ENCODE measurements at places on chromosomes 6 and 20. TPM values are rescaled to one million over a fixed set of nuclear protein-coding genes. Genes with fewer than 3 reads are reported as not detected.

DNA sequence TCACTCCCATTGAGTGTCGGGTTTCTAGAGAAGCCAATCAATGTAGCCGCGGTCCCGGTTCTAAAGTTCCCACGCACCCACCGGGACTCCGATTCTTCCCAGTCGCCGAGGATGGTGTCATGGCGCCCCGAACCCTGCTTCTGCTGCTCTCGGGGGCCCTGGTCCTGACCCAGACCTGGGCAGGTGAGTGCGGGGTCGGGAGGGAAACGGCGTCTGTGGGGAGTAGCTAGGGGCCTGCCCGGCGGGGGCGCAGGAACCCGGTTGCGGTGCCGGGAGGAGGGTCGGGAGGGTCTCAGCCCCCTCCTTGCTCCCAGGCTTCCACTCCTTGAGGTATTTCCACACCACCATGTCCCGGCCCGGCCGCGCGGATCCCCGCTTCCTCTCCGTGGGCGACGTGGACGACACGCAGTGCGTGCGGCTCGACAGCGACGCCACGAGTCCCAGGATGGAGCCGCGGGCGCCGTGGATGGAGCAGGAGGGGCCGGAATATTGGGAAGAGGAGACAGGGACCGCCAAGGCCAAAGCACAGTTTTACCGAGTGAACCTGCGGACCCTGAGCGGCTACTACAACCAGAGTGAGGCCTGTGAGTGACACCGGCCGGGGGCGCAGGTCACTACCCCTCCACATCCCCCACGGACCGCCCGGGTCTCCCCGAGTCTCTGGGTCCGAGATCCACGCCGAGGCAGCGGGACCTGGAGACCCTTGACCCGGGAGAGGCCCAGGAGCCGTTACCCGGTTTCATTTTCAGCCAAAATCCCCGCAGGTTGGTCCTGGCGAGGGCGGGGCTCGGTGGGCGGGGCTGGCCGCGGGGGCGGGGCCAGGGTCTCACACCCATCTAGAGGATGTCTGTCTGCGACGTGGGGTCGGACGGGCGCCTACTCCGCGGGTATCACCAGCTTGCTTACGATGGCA lies 35.2 kb upstream of the HLA-G start:
- peaks cover 51% of the 10 kb centered on the region for H3K27me3 ChIP-seq
- H3K36me3 ChIP-seq: no peaks in the 10 kb centered on the region
- peak; percentile 29 for DNase-seq
- peaks cover 5% of the 10 kb centered on the region for H3K4me1 ChIP-seq
- H3K27ac ChIP-seq: no peak overlapping the region
- peak overlapping the region; percentile 29 for H3K4me3 ChIP-seq

- no peaks in the 10 kb centered on the region for H3K36me3 ChIP-seq
- H3K27me3 ChIP-seq: no peaks in the 10 kb centered on the region
- no peak overlapping the region for H3K27ac ChIP-seq
- H3K4me1 ChIP-seq: no peaks in the 10 kb centered on the region
Observed at GRCh38 chr6:71349395-71349794, 60.8 kb downstream of the OGFRL1 start.

GRCh38 chr20:25619514-25619913 lies 4.3 kb downstream of the NANP start:
- H3K27ac ChIP-seq: no peak overlapping the region
- no peaks in the 10 kb centered on the region for H3K27me3 ChIP-seq
- H3K4me1 ChIP-seq: peaks cover 8% of the 10 kb centered on the region
- H3K4me3 ChIP-seq: no peak overlapping the region
- peaks cover 4% of the 10 kb centered on the region for H3K36me3 ChIP-seq

DNA sequence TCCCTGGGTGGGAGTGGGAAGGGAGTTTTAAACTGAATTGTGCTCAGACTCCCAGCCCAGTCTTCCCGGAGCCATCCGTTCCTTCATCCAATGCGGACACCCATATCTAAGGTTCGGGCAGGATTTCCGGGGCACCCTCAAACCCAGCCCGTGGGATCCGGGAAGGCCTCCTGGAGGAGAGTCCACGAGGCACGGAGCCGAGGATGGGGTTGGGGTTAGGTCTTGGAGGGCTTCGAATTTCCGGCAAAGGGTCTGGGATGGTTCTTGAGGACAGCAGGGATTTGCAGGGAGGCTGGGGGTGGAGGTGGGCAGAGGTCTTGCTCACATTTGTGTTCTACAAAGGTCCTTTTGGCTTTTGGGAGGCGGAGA lies 49.5 kb upstream of the SLC32A1 start:
- H3K27me3 ChIP-seq: peaks cover 27% of the 10 kb centered on the region
- no peak for DNase-seq
- H3K4me3 ChIP-seq: peak overlapping the region; percentile 3
- H3K36me3 ChIP-seq: no peaks in the 10 kb centered on the region
- peaks cover 14% of the 10 kb centered on the region for H3K4me1 ChIP-seq
- no peak overlapping the region for H3K27ac ChIP-seq

The RBPJL gene
- polyA plus RNA-seq: not detected

- H3K27me3 ChIP-seq: no peaks in the 10 kb centered on the region
- DNase-seq: no peak
- no peak overlapping the region for H3K27ac ChIP-seq
- H3K36me3 ChIP-seq: no peaks in the 10 kb centered on the region
Observed at GRCh38 chr20:23060629-23061028, 11.2 kb upstream of the THBD start.

GRCh38 chr20:47205577-47206123 lies 150.8 kb downstream of the ZMYND8 start:
- peaks cover 2% of the 10 kb centered on the region for H3K4me1 ChIP-seq
- peaks cover 21% of the 10 kb centered on the region for H3K36me3 ChIP-seq
- no peak overlapping the region for H3K27ac ChIP-seq

The GRIK2 gene
- 1.8 TPM for polyA plus RNA-seq

DNA sequence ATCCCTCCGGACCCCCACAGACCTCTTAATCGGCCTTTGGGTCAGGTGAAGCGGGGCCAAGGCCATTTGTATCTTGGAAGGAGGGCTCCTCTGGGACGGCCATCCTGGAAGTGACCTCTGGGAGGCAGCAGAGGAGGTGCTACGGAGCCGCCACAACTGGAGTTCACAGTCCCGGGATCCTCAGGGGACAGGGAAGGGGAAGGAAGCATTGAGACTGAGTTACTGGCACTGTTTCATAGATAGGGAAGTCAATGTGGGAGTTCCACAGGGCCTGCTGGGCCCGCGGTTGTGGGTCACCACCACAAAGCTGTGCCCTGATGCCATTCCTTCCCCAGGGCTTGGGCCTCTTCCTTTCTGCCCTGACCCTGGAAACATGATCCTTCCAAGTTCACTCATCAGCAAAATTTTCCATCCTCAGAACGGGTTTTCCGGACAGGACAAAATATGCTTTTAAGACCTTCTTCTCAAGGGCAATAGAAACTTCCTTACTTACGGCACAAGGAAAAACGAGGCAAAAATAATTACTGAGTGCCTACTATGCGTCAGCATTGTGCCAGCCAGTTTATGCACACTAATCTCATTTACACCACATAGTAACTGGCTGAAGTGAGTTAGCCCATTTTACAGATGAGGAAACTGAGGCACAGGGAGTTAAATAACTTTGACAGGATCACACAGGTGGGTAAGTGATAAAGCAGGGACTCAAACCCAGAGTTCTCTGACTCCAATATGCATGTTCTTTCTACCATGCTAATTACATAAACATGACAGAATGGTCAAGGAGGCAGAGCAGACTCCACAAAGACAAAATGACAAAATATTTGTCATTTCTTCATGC lies 143.8 kb downstream of the UNC5CL start:
- peak; percentile 48 for DNase-seq
- no peaks in the 10 kb centered on the region for H3K4me1 ChIP-seq
- H3K27ac ChIP-seq: no peak overlapping the region
- H3K27me3 ChIP-seq: no peaks in the 10 kb centered on the region

The KHDRBS2 gene
- 1.4 TPM for polyA plus RNA-seq

The SGK1 gene
- polyA plus RNA-seq: 30.8 TPM

DNA sequence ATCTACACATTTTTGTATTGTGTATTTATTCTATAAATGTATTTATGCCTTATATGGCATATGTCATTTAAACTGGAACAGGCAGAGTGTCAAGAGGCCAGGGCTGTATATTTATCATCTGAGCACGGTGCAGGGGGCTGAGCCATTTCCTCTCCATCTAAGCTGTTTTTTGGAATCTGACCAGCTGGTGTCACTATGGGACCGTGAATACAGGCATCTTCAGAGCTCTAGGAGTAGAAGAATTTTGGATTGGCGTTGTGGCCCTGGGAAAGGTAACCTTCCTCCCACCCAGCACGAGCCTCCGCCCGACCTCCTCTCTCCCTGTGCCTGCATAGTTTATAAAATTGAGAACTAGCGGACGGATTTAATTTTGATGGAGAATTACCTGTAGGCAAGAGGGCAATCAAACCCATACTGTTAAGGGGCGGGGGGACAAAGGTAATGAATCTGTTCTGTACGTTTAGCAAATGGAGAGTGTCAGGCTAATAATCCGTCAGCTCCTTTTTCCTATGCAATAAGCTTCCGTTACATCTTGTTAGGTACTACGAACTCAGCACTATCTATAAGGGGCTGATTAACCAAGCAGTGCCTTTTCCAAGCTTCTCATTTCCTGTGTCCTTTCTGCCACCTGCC lies 29.0 kb upstream of the EEF1E1 start:
- no peaks in the 10 kb centered on the region for H3K36me3 ChIP-seq
- H3K4me3 ChIP-seq: no peak overlapping the region
- DNase-seq: peak; percentile 50
- H3K27me3 ChIP-seq: no peaks in the 10 kb centered on the region
- H3K4me1 ChIP-seq: no peaks in the 10 kb centered on the region

The RIMS4 gene
- 8.3 TPM for polyA plus RNA-seq

- no peak for DNase-seq
- H3K27me3 ChIP-seq: no peaks in the 10 kb centered on the region
- H3K4me1 ChIP-seq: no peaks in the 10 kb centered on the region
- H3K36me3 ChIP-seq: no peaks in the 10 kb centered on the region
- no peak overlapping the region for H3K4me3 ChIP-seq
Observed at GRCh38 chr6:68025764-68026163, 609.3 kb upstream of the ADGRB3 start.

DNA sequence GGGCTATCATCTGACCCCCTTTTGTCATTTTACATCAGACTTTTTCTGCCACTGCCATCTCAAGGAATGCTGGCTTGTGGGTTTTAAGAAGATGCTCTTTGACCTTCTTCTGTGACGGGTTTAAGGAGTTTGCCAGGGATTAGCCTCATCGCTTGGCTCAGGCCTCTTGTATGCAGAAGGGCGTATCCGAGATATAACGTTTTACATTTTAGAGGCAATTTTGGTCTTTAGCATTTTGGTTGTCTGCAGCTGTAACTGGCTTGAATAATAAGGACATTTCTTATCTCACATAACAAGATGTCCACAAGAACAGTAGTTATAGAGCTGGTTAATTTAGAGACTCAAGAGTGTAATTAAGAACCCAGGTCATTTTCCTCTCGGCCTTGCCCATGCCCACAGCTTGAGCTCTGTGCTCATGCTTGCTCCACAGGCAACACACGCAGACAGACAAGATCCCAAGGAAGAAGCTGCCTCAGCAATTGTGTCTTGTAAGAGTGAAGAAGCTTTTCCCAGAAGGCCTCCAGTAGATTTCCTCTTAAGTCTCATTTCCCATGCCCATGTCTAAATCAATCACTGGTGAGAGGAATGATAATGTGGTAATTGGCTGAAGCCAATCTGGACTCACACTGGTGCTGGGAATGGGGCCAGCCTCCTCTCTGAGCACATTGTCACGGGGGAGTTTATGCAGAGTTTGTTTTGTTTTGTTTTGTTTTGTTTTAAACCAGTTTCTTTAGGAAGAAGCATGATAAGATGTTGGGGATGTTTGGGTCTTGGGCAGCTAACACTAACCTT lies 36.8 kb downstream of the PTCHD4 start:
- H3K27ac ChIP-seq: no peak overlapping the region
- no peak for DNase-seq
- no peaks in the 10 kb centered on the region for H3K36me3 ChIP-seq
- H3K4me3 ChIP-seq: no peak overlapping the region

DNA sequence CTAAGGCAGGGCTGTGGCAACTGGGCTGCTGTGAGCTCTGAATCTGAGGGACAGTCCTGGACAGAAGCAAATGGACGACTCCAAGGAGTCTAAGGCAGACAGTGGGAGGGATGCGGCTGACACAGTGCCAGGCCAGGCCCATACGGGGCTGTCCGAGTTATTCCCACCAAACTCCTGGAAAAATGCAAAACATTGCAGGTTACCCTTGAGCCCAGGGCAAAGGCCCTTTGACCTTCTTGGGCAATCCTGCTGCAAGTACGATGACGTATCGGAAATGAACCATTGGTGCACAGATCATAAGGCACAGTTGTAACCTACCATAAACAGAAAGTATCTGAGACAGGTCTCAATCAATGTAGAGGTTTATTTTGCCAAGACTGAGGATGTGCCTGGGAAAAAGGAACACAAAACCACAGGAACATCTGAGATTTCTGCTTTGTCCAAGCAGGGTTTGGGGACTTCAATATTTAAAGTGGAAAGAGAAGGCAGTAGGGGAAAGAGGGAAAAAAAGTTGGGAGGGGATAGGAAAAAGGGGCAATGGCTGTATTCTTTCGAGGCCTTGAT lies 118.9 kb downstream of the DACT2 start:
- no peaks in the 10 kb centered on the region for H3K4me1 ChIP-seq
- no peak overlapping the region for H3K4me3 ChIP-seq
- no peaks in the 10 kb centered on the region for H3K36me3 ChIP-seq

The TAAR1 gene
- polyA plus RNA-seq: not detected

The JAG1 gene
- polyA plus RNA-seq: 36.7 TPM

- H3K4me3 ChIP-seq: no peak overlapping the region
- no peaks in the 10 kb centered on the region for H3K36me3 ChIP-seq
- no peaks in the 10 kb centered on the region for H3K27me3 ChIP-seq
- H3K4me1 ChIP-seq: peaks cover 5% of the 10 kb centered on the region
- DNase-seq: no peak
- H3K27ac ChIP-seq: no peak overlapping the region
Observed at GRCh38 chr20:22690000-22690399, 105.6 kb upstream of the FOXA2 start.

DNA sequence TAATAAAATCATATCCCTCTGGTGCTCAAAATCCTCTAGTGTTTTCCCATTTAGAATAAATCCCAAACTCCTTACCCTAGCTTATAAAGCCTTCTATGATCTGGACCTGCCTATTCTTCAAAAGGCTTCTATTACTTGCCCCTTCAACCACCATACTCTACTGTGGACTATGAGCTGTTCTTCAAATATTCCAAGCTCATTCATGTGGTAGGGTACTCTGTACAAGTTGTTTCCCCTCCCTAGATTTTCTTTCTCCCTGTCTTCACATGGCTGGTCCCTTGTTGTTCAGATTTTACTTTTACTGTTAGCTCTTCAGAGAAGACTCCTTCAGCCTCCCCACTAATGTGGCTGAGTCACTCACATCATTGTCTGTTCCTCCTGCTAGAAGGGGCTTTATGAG lies 193.2 kb downstream of the OGFRL1 start:
- H3K36me3 ChIP-seq: no peaks in the 10 kb centered on the region
- H3K27me3 ChIP-seq: no peaks in the 10 kb centered on the region
- DNase-seq: no peak
- no peak overlapping the region for H3K27ac ChIP-seq
- H3K4me1 ChIP-seq: no peaks in the 10 kb centered on the region

The TREML4 gene
- not detected for polyA plus RNA-seq

DNA sequence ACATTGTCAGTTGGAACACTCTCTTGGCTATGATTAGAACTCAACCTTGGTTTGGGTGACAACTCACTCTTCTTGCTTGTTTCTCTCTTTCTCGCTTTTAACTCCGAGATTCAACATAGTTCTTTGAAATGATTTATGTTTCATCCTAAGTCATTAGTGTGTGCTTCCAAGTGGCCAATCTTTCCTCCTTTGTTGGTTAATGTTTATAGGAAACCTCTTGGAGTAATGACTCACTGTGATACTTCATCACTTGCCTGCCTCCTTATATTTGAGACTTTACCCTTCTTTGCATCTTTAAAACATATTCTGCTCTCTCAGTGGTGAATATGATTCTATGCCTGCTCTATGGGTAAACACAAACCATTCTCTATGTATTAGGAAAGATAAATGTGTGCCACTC lies 279.7 kb upstream of the FLRT3 start:
- no peak for DNase-seq
- no peaks in the 10 kb centered on the region for H3K36me3 ChIP-seq
- H3K4me3 ChIP-seq: no peak overlapping the region
- H3K4me1 ChIP-seq: no peaks in the 10 kb centered on the region

The ECT2L gene
- 0.16 TPM for polyA plus RNA-seq

The TFAP2D gene
- polyA plus RNA-seq: not detected
